Upper lobe of left lung (tissue), 6 donors: ENCODE measurements at places on chromosomes 3 and 15. TPM values are rescaled to one million over a fixed set of nuclear protein-coding genes. Genes with fewer than 3 reads are reported as not detected.

LSG1 gene
- 30.2 TPM for total RNA-seq

DNA sequence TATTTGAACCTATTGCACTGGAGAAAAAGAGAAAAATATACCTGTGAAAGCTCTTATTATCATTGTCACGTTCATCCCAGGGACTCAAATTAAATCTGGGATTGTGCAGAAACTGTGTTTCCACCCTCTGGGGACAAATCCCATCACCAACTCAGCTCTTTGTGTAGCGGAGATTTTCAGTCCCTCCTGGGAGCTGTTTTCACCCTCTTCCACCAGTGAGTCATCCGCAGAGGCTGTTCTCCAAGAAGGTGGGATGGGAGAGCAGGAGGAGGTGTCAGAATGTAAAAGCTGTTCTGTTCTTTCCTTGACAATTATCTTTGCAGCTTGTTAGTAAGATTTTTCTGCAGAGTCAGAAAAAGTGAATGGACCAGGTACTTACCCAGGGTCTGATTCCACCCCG, 28.0 kb downstream of the SV2B start:
- DNase-seq = no peak

- no peak for DNase-seq
Observed at GRCh38 chr3:94121161-94121560, 58.3 kb downstream of the NSUN3 start.

- no peak for DNase-seq
Observed at GRCh38 chr3:120780977-120781376, 38.4 kb downstream of the GTF2E1 start.

MORC1 gene
- total RNA-seq = not detected

GRCh38 chr3:31590650-31591049, 57.9 kb downstream of the STT3B start:
- DNase-seq = no peak
